ENCODE measurements at places on chromosomes 1 and 21.

DNA sequence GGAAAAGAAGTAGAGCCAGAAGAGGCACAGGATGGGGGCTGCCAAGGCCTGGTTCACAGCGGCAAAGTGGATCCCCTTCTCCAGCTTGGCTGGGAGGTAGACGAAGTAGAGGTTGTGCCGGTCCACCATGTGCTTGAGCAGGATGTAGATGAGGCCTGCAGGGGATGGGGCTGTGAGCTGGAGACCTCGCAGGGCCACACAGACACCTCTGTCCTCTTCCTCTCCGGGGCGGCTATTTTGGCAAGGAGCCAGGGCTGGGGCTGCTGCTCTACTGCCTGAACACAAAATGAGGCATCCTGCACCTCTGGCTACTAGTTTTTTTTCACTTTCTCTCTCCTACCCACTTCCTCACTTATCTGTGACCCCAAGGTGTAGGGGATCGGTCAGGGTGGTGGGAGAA lies 32.3 kb downstream of the TMEM63A start:
- peak; percentile 44 for DNase-seq

- DNase-seq: no peak
These were observed 243.0 kb downstream of the SIPA1L2 start for GRCh38 chr1:232386721-232387510.

DNA sequence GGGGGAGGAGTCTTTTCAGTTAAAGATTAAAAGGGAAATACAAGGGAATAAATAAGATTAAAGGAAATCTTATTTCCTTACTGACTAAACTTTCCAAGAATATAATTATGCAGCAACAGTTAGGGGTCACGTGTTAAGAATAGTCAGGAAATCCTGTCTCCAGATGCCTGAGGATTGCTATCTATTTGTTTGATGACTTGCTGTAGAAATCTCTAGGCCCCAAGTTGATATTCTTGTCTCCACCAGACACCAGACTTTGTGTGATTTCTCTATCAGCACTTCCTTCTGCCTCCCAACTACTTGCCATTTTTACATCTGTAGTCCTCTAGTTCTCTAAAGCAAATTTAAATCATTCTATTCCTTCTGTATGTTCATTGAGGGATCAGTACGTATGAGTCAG lies 77.5 kb downstream of the RPAP2 start:
- DNase-seq: no peak

DNA sequence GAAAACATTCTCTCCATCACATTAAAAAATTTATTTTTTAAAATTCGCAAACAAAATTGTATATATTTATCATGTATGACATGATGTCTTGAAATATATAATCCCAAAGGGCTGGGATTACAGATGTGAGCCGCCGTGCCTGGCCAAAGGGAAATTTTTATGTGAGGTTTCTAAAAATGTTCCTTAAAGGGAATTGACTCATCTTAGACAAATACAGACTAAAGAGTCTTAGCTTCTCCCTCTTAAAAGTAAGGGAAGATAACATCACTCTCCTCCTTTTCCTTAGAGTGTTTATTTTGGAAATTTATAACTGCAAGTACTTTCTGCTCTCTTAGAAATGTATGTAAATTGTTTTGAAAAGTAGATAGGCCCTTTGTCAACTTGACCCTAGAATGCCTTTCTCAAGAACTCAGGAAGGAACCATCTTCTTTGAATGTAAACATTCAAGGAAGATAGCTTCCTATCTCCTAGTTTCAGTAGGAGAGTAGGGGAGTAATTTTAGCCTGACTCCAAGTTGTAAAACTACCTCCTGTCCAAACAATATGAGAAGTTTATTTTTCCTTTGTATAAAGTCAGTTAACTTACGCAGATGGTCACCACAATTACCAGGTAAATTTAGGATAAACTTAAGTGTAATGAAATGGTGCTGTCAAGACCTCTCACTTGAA lies 59.5 kb downstream of the C21orf91 start:
- DNase-seq: no peak

DNA sequence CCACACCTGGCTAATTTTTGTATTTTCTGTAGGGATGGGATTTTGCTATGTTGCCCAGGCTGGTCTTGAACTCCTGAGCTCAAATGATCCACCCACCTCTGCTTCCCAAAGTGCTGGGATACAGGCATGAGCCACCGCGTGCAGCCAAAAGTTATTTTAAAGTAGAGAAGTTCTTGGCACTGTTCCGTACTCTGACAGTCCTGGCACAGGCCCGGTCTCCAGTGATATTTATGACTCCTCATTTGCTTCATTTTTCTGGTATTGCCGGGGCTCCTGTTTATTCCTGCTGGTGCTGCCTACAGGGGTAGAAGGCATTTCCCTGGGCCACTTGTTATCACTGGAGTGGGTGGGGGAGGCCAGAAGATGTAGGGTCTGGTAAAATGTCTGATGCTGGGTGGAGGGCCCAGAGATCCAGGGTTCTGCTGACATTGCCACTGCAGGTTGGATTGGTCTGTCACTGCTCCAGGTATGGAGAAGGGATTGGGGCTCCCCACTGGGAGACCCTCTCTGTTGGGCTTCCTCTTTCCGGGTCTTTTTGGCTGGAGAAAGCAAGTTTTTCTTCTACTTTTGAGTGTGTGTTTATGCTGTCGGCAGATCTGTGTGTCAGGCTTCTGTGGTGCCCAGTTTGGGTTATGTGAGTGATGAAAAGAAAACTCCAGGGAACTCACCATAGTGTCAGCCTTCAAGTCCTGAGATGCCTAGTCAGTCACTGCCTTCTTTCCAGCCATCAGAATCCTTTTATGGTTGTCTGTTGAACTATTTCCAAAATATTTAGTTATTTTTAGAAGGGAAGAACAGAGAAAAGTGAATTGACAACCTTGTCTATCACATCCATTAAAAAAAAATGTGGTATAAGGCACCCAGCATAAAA lies 4.5 kb downstream of the MROH7 start:
- DNase-seq: no peak

DNA sequence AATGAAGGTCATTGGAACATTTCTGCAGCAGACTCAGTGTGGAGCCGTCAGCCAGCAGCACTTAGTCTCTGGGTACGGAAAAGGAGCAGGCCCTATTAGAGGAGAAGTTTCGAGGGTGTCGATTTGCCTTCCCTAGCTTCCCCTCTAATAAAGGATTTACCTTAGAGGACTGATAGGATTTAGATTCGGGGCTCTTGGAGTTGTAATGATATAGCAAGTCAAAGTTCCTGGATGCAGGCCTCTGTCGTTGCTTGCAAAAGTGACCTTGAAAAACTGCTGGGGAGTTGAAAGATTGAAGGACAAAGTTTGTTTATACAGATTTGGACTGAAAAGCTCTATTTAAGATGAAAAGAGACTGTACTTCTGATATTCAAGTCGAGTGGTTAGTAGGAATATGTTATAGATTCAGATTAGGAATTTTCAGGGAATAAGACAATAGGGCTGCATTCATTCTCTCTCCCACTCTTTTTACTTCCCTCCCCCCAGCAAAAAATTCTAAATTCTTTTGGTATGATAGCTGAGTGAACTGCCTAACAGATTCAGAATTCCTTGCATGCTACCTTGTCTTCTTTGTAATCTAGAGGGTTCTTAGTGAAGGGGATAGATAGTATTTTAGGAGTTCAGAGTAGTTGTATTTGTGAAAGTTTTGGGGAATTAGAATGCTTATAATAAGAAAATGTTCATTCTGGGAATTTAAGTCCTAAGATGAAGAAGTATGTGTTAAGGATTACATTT lies 19.2 kb downstream of the NFYC start:
- DNase-seq: no peak

DNA sequence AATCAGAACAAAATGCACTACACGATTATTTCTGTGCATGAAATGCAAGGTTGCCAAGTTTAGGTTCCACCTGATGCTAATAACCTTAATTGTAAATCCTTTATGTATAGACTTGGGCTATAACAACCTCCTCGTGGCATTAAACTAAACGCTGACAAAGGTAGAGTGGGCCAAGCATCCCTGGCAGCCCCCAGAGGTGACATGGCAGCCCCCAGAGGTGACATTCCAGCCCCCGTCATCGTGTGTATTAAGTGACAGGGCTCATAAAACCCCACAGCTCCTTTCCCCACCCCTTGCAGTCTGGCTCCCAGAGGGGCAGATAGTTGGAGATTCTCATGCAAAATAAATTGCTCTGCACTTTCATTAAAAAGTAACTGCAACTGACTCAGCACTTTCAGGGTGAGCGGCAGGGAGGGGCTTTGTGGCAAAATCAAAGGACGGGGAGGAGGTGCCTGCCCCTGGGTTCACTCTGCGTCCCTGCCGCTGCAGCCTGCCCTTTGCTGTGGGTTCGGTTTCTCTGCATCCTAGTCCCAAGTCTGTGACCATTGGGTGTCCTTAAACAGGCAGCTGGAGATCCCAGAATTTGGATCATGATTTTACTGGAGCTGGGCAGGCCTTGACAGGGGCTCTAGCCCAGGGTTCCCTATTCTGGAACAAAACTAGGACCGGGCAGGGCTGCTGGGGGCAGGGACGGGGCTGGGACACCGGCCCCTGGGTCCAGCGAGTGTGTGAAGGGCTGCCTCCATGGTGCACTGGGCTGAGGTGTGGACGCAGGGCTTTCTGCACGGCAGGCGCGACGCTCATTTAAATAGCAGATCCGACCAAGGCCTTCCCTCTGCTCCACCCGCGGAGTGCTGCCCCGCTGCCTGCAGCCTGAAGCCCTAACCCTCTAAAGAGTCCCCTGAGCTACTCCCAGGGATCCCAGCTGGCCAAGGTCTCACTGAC lies 234.9 kb upstream of the VAMP3 start:
- DNase-seq: no peak

DNA sequence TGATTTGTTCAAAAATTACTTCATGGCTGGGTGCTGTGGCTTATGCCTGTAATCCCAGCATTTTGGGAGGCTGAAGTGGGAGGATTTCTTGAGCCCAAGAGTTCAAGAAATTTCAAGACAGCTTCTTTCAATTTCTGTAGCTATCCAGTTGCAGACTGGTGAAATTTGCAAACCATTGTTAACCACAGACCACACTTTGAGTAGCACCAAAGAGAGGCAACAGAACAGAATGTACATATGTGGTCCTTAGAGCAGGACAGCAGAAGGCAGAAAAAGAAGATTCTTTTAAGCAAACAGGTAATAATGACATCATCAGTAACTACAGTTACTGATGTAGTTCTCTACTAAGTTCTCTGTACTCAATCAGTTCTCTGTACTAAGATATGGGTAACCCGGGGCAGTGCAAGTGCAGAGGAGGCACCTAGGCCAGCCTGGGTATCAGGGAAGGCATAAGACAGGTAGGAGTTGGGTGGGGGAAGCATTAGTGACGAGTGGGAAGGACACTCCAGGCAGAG lies 5.5 kb upstream of the KLF17 start:
- DNase-seq: no peak

DNA sequence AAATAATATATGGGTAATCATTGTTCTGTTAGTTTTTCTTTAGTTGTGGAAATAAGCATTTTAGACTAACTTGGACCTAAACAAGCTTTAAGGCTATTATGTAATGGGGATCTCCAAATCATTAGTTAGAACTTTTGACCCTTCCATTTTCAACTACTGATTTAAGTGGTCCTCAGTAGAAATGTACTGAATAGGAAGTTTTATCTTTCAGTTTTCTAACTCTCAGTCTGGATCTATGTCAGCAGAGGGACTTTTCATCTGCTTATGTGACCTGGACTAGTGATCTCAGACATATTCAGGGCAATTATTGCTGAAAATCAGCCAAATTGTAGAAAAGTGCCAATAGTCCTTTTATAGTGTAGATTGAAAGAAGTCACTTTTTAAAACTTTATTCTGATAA lies 56.0 kb downstream of the SASS6 start:
- DNase-seq: no peak

DNA sequence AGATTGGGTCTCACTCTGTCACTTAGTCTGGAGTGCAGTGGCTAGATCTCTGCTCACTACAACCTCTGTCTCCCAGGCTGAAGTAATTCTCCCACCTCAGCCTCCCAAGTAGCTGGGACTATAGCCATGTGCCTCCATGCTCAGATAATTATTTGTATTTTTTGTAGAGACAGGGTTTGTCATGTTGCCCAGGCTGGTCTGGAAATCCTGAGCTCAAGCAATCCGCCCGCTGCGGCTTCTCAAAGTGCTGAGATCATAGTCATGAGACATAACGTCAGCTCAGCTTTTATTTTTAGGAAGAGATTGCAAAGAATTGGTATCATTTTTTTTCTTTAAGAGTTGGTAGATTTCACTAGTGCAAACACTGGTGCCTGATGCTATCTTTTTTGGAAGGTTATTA lies 244.9 kb downstream of the DSCAM start:
- DNase-seq: no peak

DNA sequence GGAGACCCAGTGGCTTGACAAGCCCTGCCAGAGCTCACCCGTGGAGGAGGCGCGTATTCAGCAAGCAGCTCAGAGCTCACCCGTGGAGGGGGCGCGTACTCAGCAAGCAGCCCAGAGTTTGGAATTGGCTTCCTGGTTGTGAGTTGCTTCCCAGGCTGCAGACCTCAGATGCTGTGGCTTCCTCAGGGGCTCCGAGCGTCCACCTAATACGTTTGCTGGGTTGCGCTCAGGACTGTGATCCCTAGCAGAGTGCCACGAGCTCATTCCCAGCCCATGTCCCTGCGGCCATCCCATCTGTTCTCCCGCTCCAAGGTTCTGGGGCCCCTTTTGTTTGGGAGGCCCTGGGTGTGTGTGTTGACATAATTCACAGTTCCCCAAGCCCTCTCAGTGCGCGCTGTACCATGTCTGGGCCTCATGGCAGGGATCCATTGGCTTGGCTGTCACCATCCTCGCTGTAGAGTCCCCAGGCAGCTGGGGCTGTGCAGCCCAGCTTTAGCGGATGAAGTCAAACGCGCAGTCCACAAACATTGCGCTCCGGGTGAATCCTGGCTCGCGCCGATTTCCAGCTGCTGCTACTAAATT lies 3.6 kb downstream of the AJAP1 start:
- DNase-seq: no peak

GRCh38 chr1:237111807-237112206 lies 69.8 kb downstream of the RYR2 start:
- DNase-seq: no peak

DNA sequence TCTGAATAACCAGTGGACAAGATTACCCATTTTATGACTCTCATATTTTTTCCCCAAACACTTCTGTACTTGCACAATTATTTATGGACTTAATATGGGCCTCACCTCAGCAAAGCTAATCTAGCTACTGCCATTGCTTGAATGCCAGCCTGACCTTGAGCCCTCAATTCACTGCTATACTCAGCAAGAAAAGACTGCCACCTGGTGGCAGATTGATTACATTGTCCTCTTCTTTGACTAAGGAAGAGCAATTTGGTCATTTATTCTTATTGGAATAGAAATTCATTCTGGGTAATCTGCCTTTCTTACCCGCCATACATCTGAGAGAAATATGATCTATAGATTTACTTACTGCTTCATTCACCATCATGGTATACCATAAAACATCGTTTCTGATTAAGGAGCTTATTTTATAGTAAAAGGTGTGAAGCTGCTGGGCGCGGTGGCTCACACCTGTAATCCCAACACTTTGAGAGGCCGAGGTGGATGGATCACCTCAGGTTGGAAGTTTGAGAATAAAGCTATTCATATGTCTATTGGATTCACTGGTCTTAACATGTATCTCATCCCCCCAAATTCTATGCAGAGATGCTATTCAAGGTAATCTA lies 32.9 kb upstream of the DIPK1A start:
- DNase-seq: peak; percentile 76

DNA sequence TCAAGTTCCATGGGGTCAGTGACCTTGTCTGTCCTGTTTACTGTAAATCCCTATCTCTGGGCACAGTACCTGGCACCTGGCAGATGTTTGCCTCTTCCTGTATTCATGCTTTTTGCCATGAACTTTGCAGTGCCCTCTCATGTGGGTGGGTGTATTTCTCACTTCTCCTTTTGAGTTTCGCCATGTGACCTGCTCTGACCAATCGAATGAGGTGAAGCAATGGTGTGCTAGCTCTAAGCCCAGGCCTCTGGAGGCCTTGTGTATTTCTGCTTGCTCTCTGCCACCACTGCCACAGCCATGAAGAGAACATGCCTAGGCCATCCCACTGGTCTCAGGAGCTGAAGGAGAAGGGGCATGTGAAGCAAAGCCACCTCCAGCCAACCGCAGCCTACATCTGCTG lies 185.5 kb upstream of the ZC3H12A start:
- no peak for DNase-seq

All from hematopoietic multipotent progenitor cell treated with erythropoietin and hydrocortisone succinate and interleukin-3 and kit ligand, for 17 days (in vitro differentiated cells).